Hematopoietic multipotent progenitor cell treated with erythropoietin and hydrocortisone succinate and interleukin-3 and kit ligand, for 15 days (in vitro differentiated cells): ENCODE measurements at places on chromosomes 12 and 14.

- no peak for DNase-seq
Measured at GRCh38 chr14:74907744-74908143, 15.3 kb downstream of the RPS6KL1 start.

DNA sequence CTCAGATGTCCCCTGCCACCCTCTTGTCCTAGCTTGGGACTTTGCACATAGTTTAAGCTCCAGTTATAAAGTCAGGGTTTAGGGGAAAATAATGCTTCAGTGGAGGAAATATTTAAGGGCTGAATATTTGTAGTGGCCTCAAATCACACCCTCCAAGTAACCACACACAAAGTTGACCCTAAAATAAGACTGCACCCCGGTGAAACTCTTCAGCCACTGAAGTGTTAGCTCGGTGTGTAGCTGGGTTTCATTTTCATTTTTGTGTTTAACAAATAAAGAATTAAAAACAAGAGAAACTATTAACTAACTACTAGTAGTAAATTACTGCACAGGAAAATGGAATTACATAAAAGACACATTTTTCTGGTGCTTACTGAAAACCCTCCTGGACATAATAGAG is 14.8 kb upstream of the BCL11B start:
- DNase-seq: no peak

DNA sequence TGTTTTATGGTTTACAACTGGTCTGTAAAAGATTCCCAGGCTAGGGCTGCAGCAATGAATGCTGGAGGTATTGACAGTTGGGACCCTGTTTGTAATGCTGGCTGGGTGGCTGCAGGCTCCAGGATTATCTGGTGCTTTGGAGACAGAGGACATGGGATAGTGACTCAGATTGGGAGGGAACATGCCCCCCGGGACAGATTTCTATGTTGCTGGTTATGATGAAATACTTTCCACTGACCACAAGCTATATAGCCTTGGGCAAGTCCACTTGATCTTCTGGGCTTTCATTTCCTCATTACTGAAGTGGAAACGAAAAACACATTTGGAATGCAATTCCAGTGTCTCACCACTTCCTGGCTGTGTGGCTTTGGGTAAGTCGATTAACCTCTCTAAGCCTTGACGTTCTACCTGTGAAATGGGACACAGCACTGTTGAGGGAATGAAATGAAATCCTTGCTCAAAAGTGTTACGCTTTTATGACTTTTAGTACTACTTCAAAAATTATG is 6.3 kb upstream of the TPCN1 start:
- DNase-seq: no peak

DNA sequence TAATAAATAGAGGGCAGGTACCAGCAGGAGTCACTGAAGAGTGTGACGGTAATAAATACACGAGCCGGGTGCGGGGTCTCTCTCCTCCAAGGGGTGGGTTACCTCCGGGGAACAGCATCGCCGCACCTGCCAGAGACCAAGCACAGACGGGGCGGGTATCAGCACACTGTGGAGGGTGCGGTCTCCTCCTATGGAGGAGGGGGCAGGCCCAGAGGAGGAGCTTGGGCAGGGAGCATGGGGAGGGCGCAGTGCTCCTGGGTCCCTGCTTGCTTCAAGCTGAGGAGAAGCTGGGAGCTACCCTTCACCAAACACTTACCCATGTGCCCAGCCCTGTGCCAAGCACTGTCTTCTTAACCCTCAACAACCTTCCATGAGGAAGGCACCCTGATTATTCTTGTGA is 12.8 kb downstream of the PGF start:
- no peak for DNase-seq

GRCh38 chr14:28323951-28324741 is 442.4 kb upstream of the FOXG1 start:
- DNase-seq: no peak

- DNase-seq: no peak
Measured at GRCh38 chr12:76091246-76091754, 6.8 kb upstream of the NAP1L1 start.

- DNase-seq: no peak
Measured at GRCh38 chr14:90514015-90514398, 117.2 kb downstream of the CALM1 start.

GRCh38 chr12:72077111-72077820 is 138.6 kb downstream of the TPH2 start:
- DNase-seq: no peak

GRCh38 chr14:74357585-74357984 is 9.3 kb downstream of the VRTN start:
- DNase-seq: no peak

GRCh38 chr12:5797661-5798060 is 147.4 kb downstream of the ANO2 start:
- DNase-seq: no peak
